ENCODE measurements at places on chromosomes 6 and 20.

GRCh38 chr6:54244430-54244829 lies 63.8 kb upstream of the TINAG start:
- DNase-seq, result no peak

DNA sequence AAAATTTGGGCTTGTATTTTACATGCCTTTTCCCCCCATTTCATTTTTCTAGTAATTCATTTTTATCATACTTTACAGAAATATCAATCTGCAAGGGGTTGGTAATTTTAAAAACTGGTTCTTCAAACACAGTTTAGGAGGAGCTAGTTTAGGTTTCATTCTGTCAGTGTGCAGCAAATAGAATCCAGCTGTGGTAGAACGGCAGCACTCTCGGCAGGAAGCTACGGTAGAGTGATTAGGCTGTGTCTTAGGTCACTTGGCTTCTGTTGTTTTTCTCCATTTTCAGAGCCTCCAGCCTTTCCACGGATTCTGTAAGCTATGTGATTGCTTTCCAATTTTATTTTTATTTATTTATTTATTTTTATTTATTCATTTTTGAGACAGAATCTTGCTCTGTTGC lies 32.7 kb downstream of the TLDC2 start:
- no peak for DNase-seq

- no peak for DNase-seq
Observed at GRCh38 chr6:156980515-156980914, 203.3 kb downstream of the ARID1B start.

GRCh38 chr6:140043357-140043756 lies 668.9 kb upstream of the CITED2 start:
- no peak for DNase-seq

DNA sequence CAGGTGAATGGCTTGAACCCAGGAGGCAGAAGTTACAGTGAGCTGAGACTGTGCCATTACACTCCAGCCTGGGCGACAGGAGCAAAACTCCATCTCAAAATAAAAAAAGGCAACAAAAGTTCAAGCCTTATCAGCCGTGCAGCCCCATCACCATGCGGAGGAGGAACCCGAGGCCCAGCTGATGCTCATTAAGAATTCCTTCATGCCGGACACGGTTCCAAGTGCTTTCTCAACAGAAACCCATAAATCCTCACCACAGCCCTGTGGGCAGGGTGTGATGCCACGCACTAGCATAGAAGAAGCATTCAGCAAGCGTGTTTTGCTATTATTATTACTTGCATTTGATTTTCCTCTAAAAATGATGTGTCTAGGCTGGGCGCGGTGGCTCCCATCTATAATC lies 56.3 kb downstream of the PREX1 start:
- no peak for DNase-seq

DNA sequence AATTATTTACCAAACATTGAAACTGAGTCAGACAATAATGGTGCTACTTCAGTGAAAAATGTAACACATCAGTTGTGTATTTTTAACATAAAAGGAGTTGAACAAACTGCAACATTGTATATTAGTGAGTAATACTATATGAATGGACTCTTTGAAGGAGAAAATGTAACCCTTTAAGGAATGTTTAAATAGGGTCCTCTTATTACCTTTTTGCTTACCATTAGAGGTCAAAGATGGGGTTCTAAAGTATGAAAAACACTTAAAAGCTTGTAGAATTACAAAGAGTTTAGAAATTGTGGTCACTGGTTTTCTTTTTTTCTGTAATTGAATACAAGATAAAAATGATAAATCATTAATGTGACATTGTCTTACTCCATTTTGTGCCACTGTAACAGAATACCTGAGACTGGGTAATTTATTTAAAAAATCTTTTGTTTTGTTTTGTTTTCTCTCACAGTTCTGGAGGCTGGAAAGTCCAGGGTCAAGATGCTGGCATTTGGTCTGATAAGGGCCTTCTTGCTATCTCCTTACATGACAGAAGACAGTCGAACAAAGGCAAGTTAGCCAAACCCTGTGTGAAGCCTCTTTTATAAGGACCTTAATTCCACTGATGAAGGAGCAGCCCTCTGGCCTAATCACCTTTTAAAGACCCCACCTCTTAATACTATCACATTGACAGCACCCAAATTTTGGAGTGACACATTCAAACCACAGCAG lies 43.2 kb downstream of the SESN1 start:
- no peak for DNase-seq

- DNase-seq, result no peak
Observed at GRCh38 chr20:24953209-24953575, 4.1 kb downstream of the CST7 start.

GRCh38 chr20:5675103-5676091 lies 74.8 kb upstream of the SHLD1 start:
- no peak for DNase-seq

DNA sequence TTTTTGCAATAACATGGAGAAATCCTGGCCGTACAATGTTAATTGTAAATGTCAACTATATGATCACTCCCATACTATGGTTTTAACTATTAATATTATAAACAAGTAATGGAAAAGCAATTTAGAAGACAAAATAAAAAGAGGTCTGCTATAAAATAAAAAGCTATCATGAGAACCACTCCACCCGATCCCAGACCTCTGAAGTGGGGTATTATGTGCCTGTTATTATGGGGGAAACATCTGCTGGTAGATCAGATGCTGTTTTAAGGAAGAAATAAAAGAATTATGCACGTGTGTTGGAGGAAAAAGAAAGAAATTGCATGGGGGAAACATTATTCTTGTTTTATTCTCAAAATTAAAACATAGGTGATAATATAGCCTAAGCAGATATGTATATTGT lies 615.7 kb upstream of the ARID1B start:
- DNase-seq, result no peak

DNA sequence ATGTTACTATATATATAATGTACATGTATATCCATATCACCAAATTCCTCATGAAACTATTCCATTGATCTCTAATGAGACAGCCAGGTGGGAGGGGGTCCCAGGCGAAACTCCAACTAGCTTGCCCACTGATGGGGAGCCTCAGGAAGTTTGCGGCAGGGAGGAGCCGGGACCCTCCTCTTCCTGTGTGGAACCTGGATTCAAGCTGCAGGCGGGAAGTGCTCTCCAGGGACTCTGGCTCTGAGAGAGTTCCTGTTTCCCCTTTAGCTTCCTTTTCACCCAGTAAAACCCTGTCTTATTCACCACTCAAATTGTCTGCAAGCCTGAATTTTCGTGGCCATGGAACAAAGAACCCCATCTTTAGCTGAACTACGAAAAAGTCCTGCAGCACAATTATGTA lies 152.2 kb downstream of the OPN5 start:
- no peak for DNase-seq

- no peak for DNase-seq
Observed at GRCh38 chr6:151537556-151537955, 43.7 kb downstream of the CCDC170 start.

- no peak for DNase-seq
Observed at GRCh38 chr20:23133560-23133998, 47.5 kb upstream of the CD93 start.

- DNase-seq, result no peak
Observed at GRCh38 chr20:52704553-52704952, 267.6 kb upstream of the TSHZ2 start.

DNA sequence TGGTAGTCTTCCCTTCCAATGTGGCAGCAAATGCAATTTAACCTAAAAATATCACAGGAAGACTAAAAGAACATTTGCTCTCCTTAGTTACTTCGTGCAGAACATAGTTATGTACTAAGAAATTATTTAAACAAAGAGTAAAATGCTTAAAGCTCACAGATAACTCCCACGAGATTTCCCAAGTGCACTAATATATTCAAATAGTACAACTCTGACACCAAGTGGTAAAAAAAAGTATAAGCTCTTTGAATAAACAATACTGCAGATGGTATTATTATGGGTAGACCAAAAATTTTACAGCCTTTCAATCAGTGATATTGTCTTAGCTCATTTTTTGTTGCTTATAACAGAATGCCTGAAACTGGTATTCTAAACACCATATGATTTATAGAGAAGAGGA lies 52.8 kb upstream of the FILIP1 start:
- no peak for DNase-seq

GRCh38 chr6:145224450-145224849 lies 510.9 kb downstream of the EPM2A start:
- DNase-seq, result no peak

DNA sequence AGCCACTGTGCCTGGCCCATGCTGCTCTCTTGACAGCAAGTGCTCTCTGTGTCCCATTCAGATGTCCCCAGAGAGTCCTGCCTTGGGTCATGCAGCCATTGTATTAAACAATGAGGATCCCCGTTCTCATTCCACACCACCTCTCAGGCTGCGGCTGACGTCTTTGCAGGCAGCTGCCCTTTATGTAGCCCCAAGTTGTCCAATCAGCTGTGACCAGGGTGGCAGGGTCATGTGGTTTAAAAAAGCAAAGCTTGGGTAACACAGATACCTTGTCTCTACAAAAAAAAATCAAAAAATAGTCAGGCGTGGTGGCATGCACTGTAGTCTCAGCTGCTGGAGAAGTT lies 13.2 kb downstream of the GCNT2 start:
- no peak for DNase-seq

DNA sequence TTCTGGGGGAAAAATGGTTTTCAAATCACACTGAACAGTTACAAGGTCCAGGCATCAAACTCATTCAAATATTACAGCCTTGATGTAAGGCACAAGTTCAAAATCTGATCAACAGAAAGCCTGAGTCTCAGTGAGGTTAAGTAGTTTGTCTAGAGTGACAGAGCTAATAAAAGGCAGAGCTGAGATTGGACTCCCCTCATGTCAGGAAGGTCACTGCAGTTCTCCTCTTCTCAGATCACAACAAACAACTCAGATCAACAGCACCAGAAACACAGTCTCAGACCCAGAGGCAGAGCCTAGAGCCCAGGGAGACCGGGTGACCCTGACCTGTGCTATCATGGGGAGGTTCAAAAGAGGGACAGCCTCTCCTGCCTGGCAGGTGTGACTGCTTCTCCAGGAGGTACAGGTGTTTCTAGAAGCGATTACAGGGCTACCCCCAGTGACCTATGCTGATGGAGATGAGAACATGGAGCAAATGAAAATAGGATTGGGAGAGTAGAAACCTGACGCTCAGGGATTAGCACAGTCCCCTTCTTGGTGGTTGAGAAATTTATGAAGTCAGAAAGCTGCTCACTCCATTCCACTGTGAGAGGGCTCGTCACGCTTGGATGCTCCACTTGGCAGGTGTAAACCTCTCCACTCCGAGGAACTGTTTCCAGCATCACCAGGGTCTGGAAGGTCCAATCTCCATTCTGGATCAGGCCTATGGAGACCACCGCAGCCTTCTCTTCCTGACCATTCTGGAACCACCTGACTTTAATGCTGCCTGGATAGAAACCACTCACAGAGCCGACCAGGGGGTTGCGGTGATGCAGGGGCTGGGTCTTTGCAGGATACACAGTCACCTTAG lies 24.3 kb upstream of the HLA-DRB5 start:
- no peak for DNase-seq

GRCh38 chr6:15370733-15371671 lies 125.1 kb downstream of the JARID2 start:
- no peak for DNase-seq

- no peak for DNase-seq
Observed at GRCh38 chr6:169075915-169076654, 177.6 kb downstream of the THBS2 start.

- no peak for DNase-seq
Observed at GRCh38 chr20:63781181-63781580, 41.6 kb downstream of the SLC2A4RG start.

GRCh38 chr6:13718123-13718458 lies 6.5 kb upstream of the RANBP9 start:
- no peak for DNase-seq

- no peak for DNase-seq
Observed at GRCh38 chr20:35248641-35249475, 22.4 kb downstream of the MMP24 start.

DNA sequence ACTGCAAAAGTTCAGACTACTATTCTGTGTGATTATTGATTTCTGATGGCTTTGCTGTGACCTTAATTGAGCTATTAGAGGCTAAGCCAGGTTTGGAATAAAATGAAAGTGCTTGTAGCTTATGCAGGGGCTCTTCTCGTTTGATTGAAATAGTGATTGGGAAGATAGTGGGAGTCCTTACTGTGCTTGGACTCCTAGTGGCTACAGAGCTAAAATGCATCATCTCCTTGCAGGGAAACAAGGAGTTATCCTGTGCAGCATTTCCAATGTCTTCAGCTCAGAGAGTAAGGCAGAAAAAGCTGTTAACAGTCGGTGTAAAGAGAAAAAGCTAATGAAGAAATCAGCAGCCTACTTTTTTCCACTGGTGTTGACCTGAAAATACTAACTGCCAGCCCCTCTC lies 173.5 kb downstream of the SLC35F1 start:
- no peak for DNase-seq

DNA sequence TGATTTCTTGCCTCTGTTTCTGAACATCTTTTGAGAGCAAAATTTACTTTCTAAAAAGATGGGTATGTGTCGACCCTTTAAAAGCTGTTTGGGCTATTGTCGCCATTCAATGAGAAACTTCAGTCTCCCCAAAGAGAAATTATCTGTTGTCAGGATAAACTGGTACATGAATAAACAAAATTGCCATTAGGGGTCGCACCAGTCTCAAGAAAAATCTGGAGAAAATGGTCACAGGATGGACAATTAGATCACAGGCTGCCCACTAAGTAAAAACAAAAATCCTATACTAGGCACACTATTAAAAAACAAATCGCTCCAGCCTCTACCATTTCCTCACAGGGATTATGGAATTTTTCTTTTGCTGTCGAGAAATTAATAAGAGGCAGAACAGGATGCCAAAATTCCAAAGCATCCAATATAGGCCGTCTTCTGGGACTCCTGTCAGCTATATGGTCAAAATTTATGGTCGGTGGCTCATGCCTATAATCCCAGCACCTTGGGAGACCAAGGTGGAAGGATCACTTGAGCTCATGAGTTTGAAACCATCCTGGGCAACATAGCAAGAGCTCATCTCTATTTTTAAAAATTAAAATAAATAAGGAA lies 5.5 kb upstream of the HLA-E start:
- DNase-seq, result no peak

- no peak for DNase-seq
Observed at GRCh38 chr6:133245007-133245406, 3.9 kb downstream of the EYA4 start.

GRCh38 chr6:139019722-139020121 lies 8.8 kb upstream of the ABRACL start:
- no peak for DNase-seq

- no peak for DNase-seq
Observed at GRCh38 chr6:40265615-40266014, 321.5 kb downstream of the LRFN2 start.

DNA sequence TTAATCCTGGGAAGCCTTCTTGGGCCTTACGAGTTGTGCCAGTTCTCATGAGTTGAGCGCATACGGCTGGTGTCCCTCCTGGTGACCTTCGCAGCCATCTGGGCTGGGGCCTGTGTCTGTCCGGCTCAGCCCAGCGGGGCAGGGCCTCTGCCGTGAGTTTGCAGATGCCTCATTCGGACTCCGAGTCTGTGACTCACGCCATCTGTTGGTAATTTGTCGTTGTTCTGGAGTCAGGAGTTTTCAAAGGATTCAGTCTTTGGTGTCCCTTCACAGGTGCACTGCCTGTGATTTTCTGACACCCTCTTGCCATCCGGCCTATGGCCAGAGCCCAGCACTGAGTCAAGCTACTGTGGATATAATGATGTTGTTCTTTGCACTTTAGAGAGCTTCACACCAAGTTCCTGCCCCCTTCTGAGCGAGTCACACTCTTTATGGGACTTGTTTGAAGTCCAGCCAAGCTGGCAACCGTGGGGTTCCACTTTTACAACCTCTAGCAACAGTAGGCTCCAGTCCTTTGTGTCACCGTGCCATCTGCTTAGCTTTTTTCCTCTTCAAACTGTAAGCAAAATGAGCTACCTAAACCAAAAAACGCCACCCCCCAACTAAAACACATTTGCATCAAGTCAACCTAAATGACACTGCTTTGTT lies 175.6 kb downstream of the AIG1 start:
- no peak for DNase-seq

Data from femur (tissue), 1 donor.